ENCODE measurements at places on chromosomes 2 and 18. TPM values are rescaled to one million over a fixed set of nuclear protein-coding genes. Genes with fewer than 3 reads are reported as not detected.

Gene SCN3A
- 1.0 TPM for total RNA-seq

Gene SH3RF3
- 8.8 TPM for total RNA-seq

GRCh38 chr2:210913461-210913860, 357.1 kb downstream of the CPS1 start:
- DNase-seq, result no peak

DNA sequence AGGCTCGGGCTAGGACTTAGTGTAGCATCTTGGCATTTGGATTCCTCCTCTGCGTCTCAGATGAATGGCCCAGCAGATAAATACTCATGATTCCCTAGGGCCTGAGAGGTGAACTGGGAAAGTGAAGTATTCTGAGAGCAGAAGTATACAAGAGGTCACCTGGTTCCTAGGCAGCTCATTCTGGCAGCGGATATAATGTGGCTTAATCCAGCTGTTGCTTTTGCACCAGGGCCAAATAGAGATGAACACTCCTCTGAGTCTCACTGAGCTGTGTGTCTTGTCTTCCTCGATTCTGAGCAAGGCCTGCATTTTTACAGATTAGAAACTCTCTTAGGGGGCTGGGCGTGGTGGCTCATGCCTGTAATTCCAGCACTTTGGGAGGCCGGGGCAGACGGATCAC, 196.1 kb downstream of the SLC4A3 start:
- no peak for DNase-seq

GRCh38 chr18:48933578-48934414, 17.0 kb downstream of the SMAD7 start:
- no peak for DNase-seq

- no peak for DNase-seq
Measured at GRCh38 chr2:69053416-69053965, 40.5 kb downstream of the ANTXR1 start.

Measured in right atrium auricular region (tissue), 2 donors.